ENCODE measurements at places on chromosomes 12 and 14.

DNA sequence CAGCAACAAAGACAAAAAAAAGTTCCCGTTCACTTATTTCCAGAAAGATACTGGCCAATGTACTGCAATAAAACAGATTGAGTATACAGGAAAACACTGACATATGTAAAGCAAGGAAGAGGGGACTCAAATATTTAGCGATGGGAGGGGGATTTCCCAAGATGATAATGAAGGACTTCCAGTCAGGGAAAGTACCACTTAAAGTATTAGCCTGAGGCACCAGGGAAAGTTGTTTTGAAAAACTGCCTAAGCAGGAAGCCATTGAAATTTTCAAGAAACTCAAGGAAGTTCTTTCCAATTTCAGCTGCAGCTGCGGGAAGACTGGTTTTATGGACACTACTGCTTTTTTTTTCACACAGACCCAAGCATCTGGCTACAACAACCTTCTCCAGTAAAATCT, 1007.4 kb upstream of the NOVA1 start:
- DNase-seq: no peak

DNA sequence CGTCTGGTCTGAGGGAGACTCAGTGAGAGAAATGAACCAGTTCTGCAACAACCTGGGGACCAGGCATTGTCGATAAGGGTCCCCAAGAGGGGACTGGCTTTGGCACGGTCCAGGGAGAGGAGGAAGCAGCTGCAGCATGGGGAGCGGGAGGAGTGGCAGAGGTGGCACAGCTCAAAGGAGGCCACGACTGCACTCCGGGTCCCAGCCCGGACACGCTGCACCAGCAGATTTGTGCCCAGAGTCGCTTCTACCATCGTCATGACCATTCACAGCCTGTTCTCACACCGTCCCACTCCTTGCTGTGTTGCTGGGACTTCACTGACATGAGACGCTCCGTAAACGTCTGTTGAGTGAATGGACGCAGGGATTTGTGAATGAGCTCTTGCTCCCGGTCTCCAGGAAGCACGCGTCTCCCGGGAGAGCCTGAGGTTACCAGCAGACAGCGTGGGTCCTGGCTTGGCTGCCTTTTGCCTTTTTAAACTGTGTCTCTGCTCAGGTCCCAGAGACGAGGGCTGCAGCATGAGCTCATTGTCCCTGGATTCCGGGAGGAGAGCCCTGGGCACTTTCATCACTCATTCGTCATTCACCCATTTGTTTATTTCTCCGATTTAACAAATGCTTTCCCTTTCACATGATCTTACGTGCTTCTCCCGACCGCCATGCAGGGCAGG, 137.0 kb downstream of the PIWIL1 start:
- no peak for DNase-seq

DNA sequence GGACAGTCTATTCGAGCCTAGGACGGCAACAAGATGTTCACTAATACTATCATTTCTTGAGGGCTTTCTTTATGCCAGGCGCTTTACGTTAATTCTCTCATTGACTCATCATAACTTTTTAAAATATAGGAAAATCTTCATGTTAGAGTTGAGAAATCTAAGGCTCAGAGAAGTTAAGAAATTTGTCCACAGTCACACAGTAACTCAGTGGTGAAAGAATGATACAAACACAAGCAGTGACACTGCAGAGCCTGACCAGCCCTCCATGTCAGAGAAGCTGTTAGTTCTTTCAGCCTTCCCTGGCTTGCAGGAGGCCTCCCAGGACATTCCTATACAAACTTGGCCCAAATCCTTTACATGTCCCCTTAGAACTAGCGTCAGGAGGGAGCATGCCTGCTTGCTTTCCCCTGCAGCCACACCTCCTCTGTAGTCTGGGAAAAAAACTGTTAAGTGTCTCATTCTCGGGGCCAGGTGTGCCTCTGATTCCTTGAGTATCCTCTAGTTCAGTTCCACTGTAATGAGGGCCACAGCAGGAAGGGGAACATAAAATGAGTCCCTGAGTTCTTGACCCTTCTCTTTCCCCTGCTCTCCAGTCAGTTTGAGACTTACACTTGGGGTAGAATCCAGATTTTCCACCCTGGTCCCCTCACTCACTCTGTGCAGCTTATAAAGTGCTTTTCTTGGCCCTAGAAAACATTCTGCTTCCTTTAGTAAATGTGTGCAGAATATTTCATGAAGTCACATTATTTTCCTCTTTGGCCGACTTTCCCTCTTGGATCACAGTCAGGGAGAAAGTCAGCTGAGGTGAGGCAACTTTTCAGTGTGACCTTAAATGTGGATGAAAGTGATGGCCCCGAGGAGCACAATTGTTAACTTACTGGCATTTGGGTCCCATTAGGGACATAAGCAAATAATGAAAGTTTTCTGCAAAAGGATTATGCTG, 152.2 kb upstream of the HIF1A start:
- DNase-seq: no peak

DNA sequence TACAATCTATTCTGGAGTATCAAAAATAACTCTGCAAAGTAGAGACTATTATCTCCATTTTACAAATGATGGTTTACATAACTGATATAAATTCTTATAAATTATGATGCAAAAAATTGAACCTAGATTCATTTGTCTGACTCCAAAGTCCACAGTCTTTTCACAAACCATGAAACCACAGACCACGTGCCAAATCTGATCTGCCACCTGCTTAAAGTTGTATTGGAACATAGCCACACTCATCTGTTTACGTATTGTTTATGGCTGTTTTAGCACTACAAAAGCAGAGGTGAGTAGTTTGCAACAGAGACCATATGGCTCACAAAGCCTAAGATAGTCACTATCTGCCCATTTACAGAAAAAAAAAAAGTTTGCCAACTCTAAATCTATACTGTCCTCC, 105.3 kb downstream of the KCNH5 start:
- DNase-seq: no peak

- no peak for DNase-seq
Observed at GRCh38 chr14:40911141-40911540, 695.5 kb upstream of the LRFN5 start.

GRCh38 chr14:58808828-58809227, 171.1 kb downstream of the DACT1 start:
- no peak for DNase-seq

DNA sequence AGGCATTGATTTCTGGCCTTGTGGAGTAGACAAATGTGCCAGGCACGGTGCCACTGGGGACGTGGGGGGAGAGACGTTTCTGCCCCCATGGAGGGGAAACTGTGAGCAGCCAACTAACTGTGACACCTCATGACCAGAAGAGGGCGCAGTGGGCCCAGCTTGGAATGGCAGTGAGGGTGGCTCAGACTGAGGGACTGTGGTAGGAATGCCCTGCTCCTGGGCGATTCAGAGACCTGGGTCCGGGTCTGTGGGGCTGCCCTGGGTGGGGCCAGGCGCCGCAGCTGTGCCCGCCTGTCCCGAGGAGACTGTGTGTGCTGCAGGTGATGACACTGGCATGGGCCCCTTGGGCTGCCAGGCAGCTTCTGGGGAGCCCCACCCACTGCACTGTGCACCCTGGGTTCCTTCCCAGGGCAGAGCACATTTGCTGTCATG, 60.6 kb downstream of the SLC25A47 start:
- DNase-seq: no peak

GRCh38 chr12:51056242-51056641, 8.1 kb downstream of the LETMD1 start:
- DNase-seq: no peak

DNA sequence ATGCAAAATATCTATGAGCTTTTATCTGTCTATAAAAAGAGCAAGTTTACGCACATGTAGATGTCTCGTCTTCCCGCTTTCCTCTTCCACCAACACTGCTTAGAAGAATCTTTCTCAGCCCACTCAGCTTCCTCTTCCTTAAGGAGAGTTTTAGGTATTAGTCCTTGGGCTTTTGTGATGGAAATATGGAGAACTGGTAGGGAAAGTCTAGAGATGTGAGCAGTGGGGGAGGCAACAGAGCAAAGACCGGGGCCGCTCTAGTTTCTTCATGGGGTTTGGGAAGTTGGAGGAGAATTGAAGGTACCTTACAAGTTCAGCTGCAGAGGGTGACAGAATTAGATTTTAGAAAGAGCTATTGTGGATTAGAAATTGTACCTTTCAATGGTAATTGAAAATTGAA, 56.3 kb upstream of the CPNE8 start:
- no peak for DNase-seq

DNA sequence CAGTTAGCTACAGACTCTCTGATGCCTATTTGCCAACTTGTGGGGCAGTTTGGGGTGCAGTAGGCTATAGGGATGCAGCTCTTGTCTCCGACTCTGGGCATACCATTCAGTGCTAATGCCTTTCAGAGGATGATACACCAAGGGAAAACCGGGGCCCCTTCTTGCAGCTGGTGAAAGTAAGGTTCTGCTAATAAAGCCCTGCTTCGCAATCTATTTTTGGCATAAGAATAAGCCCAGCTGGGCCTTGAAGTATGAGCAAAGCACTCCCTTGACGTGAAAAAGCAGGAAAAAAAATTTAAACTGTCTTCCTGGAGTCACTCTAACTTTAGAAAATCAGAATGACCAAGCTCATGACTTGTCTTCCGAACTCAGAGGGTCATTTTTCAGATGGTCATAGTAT, 124.1 kb upstream of the RBM19 start:
- no peak for DNase-seq

DNA sequence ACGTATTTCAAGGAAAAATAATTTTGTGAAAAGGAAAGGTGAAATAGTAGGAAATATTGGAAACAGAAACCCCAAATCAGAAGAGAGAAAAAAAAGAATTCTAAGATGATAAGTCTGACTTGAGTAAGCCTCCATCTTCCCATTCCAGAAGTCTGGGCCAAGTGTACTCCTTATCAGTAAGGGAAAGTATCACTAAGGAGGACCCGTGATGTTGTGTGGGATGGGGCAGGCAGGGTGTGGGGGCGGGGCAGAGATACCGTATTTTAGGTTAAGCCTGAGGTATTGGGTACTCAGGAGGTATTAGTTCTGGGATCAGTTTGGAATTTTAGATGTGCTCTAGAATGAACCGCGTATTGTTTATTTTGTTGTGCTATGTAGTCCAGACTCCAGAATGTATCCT, 33.8 kb upstream of the PSMA6 start:
- no peak for DNase-seq

DNA sequence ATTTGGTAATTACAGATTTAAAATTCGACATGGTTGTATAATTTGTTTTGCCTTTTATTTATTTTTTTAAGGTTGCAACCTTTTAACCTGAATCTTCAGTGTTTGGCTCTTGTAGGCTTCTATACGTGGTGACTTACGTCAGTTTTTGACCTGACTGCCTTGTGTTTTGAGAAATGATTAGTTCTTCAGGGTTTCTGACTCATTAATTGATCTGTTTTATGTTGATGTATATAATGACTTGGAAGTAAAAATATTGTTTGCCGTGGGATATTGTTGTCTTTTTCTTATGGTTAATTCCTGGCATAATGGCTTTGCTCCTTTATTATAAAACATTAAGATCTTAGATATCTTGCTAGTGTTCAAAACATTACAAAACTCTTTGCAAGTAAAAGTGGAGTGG, 2.5 kb downstream of the RASSF8 start:
- no peak for DNase-seq

- no peak for DNase-seq
Observed at GRCh38 chr14:58362798-58363412, 32.8 kb upstream of the TOMM20L start.

- DNase-seq: no peak
Observed at GRCh38 chr14:51525739-51526138, 126.0 kb upstream of the FRMD6 start.

Measured in thoracic aorta (tissue), 2 donors.